ENCODE measurements at places on chromosomes 12 and 14.
A peak's percentile ranks its signal among the peaks of the same experiment; 100 is the strongest.

GRCh38 chr14:68815298-68816182, 22.7 kb upstream of the ZFP36L1 start:
- no peak for DNase-seq

- no peak for DNase-seq
Measured at GRCh38 chr12:109888179-109889020, 8.1 kb upstream of the GLTP start.

- no peak for DNase-seq
Measured at GRCh38 chr14:20583908-20584307, 3.9 kb downstream of the RNASE11 start.

DNA sequence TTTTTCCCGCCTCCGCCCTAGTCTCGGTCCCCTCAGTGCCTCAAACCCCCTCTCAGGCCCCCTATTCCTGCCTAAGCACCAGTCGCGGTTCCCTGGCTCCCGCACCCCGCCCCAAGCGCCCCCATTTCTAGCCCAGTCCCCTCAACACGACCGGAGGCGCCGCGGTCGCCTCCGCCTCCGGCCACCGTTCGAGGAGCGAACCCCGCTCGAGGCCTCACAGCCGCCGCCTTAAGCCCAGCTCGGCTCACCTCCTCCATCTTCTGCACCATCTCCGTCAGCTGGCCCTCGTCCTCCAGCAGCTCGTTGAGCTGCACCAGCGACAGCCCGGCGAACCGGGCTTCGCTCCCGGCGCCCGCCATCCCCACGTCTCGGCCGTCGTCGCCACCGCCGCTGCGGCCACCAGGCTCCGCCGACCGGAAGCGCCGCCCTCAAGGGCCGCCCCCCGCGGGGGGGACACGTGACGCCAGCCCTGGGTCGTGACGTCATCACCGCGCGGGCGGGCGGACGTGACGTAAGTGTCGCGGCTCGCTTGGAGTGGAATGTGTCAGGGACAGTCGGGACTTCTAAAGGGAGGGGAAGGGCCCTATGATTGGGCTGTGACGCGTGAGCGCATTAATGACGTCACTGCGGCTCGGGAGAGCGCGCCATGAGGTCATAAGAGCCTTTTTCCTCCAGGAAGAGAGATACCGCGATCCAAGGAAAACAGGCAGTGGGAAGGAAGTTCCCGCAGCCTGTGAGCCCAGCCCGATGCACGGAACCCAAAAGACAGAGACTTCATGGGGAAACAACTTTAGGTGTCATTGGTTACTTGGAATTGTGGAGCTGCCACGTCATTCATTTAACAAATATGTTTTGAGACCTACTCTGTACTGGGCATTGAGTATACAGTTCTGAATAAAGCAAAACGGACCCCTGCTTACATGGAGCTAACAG, at the start of gene VPS37B:
Gene VPS37B (minus strand): TSS at position 421 of the 933 bp plus-strand sequence. CDS start 62 bp downstream, at position 359.
- peak; percentile 83 for DNase-seq

- DNase-seq, result no peak
Measured at GRCh38 chr12:51329742-51330141, 5.8 kb upstream of the BIN2 start.
